ENCODE measurements at places on chromosomes 1 and 21.

- DNase-seq, result no peak
Measured at GRCh38 chr1:9676815-9677393, 25.4 kb downstream of the PIK3CD start.

DNA sequence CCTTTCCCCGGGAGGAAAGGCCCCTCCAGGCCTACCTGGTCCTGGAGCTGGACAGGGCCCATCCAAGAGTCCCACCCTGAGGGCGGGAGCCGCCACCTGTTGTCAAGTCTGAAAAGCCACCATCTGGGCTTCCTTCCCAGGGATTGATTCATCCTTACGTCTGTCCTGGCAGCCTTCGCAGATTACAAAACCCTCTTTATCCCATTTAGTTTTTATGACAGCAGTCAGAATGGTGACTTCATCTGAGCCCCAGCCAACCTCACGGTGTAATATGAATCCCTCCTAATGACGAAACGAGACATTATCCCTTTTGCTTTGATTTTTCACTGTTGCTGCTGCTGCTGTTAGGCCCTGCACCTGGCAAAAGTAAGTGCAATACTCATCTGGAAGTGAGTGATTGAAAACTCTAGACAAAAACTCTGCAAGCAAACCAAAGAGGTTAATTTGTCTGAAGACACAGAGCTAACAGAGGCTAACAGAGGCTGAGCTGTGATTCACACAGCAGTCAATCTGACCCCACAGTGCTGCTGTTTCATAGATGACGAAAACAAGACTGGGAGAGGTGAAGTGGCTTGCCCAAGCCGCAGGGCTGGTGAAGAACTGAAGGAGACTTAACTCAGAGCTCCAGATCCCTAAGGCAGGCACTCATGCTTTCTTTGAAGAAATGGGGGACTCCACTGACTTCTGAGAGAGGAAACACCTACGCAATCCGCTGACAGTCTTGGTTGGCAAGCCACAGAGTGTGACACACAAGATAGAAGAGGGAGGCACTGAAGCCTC is 30.0 kb upstream of the S100A7 start:
- peak; percentile 59 for DNase-seq

DNA sequence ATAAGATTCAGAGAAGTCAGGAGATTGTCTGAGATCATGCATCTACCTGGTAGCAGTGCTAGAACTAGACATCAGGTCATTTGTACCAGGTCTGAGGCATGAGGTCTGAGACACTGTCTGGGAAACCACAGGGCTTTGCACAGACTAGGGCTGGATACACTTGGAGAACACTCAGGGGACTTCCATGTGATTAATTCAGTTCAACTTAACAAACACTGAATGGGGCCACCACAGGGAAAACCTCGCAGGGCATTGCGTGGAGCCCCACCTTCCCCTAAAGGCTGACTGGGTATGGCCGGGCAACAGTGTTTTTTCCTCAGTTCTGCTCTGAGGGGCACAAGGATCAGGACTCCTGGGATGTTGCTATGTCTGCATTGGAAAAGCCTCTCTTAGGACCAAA is 86.5 kb upstream of the WARS2 start:
- no peak for DNase-seq

- DNase-seq, result no peak
Measured at GRCh38 chr1:236851871-236852270, 56.8 kb downstream of the MTR start.

- DNase-seq, result no peak
Measured at GRCh38 chr1:220484135-220484534, 43.8 kb upstream of the MARK1 start.

GRCh38 chr1:77126307-77126706 is 92.9 kb downstream of the PIGK start:
- no peak for DNase-seq

- DNase-seq, result no peak
Measured at GRCh38 chr1:28104866-28105467, 16.6 kb upstream of the EYA3 start.

GRCh38 chr1:186966456-186966855 is 137.7 kb downstream of the PLA2G4A start:
- no peak for DNase-seq

GRCh38 chr1:234004591-234004990 is 100.1 kb downstream of the SLC35F3 start:
- no peak for DNase-seq

DNA sequence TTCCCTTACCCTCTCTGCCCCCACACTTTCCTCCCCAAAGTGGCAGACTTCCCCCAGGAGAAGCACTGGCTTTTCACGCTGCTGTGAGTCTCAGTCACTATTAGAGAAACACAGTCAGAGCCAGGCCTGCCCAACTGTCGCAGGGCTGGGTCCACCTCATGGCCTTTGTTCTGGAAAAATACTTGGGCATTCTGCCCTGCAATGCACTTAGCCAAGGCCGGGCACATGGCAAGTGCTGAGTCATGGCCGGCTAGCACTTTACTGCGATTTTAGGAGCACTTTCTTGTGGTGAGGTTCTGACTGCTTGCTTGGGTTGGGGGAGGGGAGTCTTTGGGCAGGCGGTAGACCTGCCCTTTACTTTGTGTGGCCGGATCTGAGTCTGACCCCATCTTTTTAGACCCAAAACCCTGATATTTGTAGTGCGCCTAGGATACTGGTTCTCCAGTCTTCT is 7.7 kb downstream of the EPHX1 start:
- peak; percentile 52 for DNase-seq

GRCh38 chr1:31727195-31727594 is 23.4 kb upstream of the COL16A1 start:
- DNase-seq, result no peak

DNA sequence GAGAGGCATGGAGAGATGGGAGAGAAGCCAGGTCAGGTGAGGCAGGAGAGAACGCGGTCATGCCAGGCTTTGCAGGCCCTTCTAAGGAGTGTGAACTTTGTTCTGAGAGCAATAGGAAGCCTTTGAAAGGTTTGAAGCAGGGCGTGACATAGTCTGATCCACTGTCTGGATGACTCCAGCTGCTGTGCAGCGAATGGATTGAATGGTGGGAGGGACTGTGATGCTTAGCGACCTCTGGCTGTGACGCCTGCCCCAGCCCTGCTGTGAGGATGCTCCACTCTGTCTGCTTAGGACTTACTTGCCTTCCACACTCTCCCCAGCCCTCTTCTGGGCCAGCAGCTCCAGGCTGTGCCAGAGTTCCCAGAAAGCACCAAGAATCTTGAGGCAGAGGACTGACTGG is 41.8 kb upstream of the POU3F1 start:
- no peak for DNase-seq

- DNase-seq, result no peak
Measured at GRCh38 chr1:57553666-57554065, 129.8 kb upstream of the DAB1 start.
